ENCODE measurements at places on chromosomes 4 and X.

DNA sequence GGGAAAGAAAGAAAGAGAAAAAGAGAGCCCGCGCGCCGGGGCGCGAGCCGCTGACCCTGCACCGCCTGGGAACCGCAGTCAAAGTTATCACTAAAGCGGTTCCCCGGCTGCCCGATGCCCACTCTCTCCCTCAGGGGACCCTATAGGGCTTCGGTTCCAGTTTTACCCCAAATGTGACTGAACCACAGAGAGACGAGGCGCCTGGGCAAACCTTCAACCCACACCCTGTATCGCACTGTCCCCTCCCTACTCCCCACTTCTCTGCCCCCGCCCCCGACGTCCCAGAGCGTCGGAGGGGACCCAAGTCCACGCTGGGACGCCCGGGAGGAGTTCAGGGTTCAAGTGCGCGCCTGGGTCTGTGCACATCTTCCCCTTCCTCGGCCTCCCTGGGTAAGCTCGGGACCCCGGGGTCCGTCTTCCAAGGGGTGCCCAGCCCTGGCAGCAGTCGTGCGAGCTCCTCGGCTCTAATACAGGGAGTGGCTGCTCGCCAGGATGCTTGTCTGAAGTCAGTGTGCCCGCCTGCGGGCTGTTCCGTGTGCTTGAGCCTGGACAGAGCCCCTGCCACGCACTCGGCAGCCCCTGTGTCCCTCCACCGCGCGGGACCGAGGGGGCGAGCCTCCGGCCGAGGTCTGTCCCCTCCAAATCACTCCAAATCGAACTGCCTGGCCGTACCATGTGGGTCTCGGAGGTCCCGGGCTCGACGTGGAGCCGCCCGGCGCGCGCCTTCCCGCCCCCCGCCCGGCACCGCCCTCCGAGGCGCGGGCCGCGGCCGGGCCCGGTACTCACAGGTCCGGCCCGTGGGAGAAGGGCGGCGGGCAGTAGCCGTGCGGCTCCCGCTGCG, 960 bp downstream of the TRPC3 start:
- no peak for DNase-seq

- no peak for DNase-seq
Measured at GRCh38 chr4:18321956-18322530, 300.5 kb upstream of the LCORL start.

GRCh38 chrX:118271775-118272174, 74.1 kb upstream of the WDR44 start:
- DNase-seq, result no peak

DNA sequence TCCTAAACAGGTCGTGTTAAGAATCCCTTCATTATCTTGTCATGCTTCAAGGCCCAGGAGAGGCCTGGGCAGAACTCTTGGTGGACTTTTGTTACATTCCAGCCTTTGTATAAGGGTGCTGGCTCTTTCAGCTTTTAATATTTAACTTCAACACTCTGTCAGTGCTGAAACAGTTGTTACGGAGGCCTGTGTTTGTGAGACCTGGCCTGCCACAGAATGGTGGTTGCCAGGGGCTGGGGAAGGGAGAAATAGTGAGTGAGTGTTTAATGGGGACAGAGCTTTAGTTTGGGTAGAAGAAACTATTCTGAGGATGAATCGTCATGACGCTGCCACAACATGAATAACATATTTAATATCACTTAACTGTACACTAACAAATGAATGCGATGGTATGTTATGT, 1027.6 kb upstream of the PRKX start:
- DNase-seq, result no peak

DNA sequence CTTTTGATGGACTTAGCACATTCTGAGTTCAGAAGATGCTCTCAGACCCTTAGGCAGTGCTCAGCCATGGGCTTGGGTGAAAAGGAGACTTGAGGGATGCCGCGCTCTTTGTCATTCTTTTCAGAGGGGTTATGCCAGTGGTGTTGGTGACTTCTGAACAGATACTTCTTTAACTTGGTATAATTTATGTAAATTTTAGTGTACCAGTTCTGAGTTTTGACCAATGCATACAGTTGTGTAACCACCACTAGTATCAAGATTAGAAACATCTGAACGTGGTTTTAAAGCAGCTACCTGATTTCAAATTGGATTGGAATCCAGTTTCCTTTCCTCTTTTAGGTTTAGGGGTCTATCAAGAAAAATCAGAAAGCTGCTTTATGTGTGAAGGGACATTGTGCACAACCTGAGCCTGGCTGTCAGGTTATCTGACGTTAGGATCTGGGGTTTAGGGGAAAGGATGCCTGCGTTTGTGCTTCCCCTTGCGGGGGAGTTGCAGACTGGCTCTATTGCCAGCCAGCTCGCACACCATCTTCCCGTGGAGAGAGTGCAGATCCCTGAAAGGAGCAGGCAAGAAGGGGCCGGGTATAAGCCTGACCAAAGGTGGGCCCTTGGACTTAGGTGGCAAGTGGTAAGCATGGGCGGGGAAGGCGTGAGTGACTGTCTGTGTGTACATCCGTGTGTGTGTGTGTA, 19.0 kb downstream of the SMS start:
- no peak for DNase-seq

DNA sequence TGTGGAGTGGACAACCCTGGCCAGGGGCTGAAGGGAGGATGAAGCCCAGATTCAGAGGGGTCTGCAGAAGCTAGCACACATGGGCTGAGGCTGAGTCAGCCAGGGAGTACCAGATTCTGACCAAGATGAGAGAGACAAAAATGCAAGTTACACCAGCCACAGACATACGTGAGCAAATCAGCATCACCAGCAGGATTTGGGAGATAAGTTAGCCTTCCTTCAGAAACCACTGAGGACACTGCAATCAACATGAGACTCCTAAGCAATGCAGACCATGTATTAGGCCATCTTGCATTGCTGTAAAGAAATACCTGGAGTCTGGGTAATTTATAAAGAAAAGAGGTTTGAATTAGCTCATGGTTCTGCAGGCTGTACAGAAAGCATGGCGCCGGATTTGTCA, 57.0 kb upstream of the PAGE5 start:
- no peak for DNase-seq

DNA sequence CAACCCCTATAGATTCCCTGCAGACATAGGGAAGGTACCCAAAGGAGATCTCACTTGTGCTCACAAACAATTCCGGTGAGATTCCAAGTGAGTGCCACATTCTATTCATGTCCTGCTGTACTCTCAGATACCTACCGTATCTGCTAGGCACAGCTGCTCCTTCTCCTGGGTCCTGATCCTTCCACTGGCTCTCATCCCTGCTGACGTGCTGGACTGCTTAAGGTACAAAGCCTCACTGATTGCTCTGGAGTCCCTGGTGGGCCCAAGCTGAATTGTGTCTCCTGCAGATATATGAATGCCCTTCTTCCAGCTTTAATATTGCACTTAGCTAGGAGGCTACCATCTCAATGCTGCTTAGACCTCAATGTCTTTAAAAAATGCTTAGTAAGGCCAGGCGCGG, 2.4 kb downstream of the TCEAL1 start:
- DNase-seq, result no peak

DNA sequence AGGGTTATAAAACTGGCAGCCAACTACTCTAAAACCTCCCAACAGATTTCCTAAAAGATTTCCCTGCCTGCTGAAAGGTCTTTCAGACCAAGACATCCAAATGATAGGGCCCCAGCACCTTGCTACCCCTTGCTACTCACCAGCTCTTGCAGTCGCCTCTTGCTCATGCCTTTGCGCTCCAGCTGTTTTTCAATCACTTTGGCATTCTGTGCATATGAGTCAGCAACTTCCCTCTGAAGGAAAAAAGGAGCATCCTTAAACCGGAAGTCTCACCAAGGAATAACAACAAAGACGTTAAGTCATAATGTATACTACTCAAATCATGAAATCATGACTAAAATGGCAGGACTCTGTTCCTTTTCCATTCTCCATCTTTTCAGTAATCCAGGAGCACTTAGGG, 24.0 kb downstream of the STEEP1 start:
- no peak for DNase-seq

DNA sequence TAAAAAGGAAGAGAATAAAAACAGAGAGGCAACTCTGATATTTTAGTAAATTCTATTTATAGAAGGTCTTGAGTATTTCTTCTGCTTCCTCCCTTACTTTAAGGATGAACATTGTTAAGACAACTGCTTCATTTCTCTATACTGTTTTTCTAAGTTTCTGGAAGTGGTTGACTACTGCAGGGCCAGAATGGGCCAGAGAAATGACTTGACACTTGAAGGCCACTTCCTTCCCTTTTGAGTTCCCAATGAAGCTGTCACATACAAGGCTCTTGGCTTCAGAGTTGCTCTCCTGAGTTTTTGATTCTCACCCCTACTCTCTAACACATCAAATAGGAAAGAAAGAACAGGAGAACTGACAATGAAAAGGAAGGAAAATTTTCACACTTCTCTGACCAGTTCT, 37.6 kb downstream of the PKD2 start:
- no peak for DNase-seq

GRCh38 chr4:108581083-108581482, 39.3 kb upstream of the RPL34 start:
- DNase-seq, result no peak

DNA sequence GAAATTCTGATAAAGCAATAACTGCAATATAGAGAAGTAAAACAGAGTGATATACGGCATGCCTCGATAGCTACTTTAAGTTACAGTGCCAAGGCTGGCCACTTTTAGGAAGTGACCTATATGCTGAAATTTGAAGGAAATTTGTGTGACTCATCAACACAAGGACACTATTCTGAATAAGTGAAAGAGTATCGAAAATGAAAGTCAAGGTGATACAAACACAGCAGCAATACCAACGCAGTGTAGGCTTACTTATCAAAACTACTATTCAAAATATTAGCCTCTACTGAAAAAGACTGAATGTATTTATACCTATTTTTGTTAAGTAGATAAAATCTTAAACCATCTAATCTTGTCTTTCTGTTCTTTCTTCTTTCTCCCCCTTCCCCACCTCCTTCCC, 459.9 kb upstream of the GNPDA2 start:
- no peak for DNase-seq
